ENCODE measurements at places on chromosomes 3 and 15.
A peak's percentile ranks its signal among the peaks of the same experiment; 100 is the strongest.

GRCh38 chr3:13841826-13842225 lies 38.0 kb downstream of the WNT7A start:
- DNase-seq: no peak

DNA sequence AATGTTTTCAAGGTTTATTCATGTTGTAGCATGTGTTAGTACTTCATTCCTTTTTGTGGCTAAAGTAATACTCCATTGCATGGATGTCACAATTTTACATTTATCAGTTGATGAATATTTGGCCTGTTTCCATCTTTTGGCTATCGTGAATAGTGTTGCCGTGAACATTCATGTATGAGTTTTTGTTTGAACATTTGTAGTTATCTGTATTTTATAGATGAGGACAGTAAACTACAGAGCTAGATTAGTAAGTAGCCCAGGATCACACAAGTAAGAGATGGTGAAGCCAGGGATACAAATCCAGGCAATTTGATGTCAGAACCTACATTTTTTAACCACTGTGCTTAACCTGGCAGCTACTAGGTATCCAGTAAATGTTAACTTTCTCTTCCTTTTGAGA lies 63.2 kb downstream of the ASTE1 start:
- no peak for DNase-seq

- DNase-seq: no peak
Observed at GRCh38 chr15:57236561-57237300, 139.6 kb upstream of the CGNL1 start.

DNA sequence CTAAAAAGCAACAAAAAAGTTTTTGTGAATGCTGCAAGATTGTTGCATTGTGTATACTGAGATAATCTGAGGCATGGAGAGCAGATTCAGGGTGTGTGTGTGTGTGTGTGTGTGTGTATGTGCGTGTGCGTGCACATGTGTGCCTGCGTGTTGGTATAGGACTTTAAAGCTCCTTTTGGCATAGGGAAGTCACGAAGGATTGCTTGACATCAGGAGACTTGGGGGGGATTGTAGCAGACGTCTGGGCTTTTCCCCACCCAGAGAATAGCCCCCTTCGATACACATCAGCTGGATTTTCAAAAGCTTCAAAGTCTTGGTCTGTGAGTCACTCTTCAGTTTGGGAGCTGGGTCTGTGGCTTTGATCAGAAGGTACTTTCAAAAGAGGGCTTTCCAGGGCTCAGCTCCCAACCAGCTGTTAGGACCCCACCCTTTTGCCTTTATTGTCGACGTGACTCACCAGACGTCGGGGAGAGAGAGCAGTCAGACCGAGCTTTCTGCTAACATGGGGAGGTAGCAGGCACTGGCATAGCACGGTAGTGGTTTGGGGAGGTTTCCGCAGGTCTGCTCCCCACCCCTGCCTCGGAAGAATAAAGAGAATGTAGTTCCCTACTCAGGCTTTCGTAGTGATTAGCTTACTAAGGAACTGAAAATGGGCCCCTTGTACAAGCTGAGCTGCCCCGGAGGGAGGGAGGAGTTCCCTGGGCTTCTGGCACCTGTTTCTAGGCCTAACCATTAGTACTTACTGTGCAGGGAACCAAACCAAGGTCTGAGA lies 4.7 kb downstream of the BHLHE40 start:
- no peak for DNase-seq

DNA sequence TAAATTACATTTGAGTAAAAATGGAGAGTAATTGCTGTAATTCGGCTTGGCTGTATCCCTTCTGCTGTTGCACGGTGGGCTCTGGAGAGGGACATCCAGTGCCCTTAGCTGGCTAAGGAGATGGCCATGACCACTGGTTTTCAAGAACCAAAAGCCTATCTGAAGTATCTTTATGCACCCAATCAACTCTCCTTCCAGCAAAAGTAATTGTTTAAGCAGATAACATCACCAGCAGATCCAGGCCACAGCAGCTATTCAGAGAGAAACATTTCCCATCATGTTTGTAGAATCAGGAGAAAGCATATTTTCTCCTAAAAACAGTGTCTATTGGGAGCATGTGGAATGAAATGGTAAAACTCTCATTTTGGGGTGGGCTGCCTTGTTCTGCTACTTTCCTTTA lies 514.5 kb upstream of the RGMA start:
- no peak for DNase-seq

DNA sequence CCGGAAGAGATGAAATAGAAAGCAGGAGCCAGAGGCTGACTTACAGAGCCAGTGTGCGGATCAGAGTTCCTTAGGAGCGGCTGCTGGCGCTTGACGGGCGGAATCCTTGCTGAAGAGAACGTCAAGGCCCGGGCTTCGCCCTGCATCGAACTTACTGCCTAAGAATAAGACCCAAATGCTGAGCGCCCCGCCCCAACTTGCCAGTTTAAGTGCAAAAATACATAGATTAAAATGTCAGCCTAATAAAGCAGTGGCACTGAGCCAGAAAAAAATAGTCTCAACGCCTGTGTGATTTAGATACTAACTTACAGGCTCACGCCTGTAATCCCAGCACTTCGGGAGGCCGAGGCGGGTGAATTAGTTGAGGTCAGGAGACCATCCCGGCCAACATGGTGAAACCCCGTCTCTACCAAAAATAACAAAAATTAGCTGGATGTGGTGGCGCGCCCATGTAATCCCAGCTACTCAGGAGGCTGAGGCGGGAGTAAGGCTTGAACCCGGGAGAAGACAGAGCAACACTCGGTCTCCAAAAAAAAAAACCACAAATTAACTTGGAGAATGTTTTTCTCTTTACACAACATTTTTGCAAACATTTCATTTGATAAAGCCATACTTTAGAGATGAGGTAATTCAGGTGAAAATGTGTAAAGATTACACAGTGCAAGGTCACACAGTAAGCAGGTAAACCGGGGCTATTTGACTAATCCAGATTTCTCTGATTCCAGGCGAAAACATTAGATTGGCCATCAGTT lies 1.2 kb upstream of the UBP1 start:
- no peak for DNase-seq

DNA sequence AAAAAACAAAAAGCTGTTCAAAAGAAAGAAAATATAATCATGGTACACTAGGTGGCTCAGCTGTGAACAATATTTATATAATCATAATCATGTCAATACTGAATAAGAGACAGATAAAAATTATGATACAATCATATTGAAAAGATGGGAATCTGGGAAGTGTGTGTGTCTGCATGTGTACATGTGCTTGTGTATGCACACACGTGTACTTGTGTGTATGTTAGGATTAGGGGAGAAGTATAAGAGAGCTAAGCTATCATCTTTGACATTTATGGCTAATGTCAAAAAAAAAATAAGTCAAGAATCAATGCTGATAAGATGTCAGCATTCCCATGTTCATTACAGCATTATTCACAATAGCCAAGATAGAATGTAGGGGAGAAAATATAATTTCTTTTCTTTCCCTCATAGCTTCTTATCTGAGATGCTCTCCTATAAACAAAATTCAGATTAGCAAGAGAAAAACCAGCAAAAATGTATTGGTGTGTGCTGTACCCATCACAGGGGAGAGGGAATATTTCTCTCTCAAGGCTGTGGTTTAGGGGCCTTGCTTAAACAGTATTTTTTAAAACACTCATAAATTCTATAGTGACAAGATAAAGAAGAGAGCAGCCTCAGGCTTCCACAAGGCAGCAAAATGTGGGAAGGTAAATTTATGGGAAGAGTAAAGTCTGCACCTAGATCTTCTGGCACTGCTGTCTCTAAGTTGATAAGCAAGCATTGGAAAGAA lies 63.4 kb upstream of the ITGA11 start:
- DNase-seq: no peak

- no peak for DNase-seq
Observed at GRCh38 chr15:80426316-80426715, 22.1 kb downstream of the ARNT2 start.

GRCh38 chr15:45664451-45664850 lies 29.6 kb downstream of the SQOR start:
- no peak for DNase-seq

GRCh38 chr3:195462308-195462610 lies 19.4 kb upstream of the ACAP2 start:
- DNase-seq: no peak

DNA sequence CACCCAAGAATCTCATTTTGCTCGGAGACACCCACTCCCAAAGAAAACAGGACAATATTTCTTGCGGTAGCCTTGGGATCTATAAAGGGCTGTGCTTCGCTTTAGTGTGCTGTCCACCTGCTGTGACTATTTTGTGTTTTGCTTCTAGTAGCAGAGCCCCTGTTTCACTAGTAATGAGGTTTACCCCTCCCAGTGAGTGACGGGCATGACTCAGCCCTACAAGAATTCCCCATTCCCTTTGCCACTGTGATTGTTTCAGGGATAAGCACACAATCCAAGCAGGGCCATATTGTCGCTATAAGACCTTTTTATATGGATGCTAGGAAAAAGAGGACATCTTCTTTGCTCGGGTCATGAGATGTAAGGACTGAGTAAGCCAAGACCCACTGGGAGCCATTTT lies 62.5 kb upstream of the FOXB1 start:
- DNase-seq: no peak

- DNase-seq: no peak
Observed at GRCh38 chr15:73598530-73599160, 34.5 kb downstream of the NPTN start.

GRCh38 chr3:112560721-112561483 lies 860 bp downstream of the ATG3 start:
- DNase-seq: peak; percentile 57

DNA sequence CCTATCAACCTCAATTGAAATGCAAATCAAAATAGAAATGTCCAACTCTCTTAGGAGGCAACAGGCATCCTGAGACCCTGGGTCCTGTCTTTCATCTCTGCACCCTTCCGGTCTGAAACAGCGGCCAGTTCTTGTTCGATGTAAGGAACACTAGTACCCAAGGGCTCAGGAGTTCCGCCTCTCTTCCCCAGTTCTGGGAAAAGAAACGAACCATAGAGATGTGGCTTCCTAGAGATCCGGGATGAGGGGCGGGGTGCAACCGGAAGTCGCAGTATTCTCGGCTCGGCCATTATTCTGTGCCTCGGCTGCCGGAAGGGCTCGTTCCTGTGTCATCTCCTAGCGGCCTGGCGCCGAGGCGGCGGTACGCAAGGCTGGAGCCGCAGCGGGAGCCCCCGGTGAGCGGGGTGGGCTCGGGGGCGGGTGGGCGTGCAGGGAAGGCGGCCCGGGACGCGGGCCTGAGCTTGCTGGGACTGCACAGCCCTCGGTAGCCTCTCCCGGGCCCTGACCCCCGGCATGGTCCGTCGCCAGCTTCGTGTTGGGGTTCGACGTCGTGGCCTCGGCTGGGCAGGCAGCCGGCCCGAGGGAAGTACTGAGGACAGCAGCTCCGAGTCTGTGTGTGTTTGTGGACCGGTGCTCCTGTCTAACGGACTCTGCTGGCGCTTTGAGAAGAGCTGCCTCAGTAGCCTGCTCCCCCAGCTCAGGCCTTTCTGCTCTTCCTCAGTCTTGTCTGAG lies at the start of gene ZNF197:
Gene ZNF197, plus strand, starts transcription at position 288 of the 732 bp plus-strand sequence. CDS start 4,119 bp downstream, outside the sequence.
- DNase-seq: peak; percentile 87

- no peak for DNase-seq
Observed at GRCh38 chr15:95302809-95303208, 1027.7 kb upstream of the NR2F2 start.

GRCh38 chr3:71005702-71006321 lies 577.7 kb downstream of the FOXP1 start:
- no peak for DNase-seq

- DNase-seq: no peak
Observed at GRCh38 chr15:47963265-47963664, 157.5 kb upstream of the SLC24A5 start.

DNA sequence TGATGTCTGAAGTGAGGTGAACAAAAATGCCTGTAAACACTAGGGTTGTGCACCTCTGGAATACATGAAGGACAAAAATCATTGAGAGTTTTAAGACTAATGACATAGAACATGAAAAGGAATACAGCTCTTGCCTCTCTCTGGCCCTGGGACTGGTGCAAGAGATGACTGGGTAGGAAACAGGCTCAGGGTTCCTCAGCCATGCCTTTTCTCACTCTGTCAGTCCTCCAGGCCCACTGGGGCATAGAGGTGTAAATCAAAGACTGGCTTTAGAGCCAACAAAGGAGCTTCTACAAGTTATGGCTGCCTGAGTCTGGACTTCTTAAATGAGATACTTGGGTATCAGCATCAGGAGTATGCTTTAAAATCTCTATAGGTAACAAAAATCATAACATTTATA lies 554.7 kb upstream of the KCNMB2 start:
- DNase-seq: no peak

GRCh38 chr3:14472471-14473351 lies 67.4 kb downstream of the GRIP2 start:
- peak; percentile 66 for DNase-seq

DNA sequence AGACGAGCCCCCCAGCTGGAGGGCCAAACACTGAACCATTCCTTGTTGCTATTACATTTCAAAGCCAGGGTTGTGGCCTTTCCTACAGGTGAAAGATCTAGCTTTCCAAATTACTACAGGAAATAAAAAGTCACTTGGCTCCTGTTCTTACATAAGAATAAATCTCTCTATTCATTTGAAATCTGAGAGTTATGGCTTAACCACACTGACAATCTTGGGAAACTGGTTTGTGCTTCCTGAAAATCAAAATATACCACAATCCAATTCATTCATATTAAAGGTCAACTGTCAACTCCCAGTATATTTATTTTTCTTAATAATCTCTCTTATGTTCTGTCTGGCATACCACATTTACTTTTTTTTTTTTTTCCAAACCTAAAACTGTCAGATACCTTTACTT lies 103.7 kb upstream of the LMOD3 start:
- DNase-seq: peak; percentile 83

- no peak for DNase-seq
Observed at GRCh38 chr3:81500039-81500438, 261.4 kb downstream of the GBE1 start.

GRCh38 chr3:194296454-194297263 lies 54.5 kb downstream of the CPN2 start:
- DNase-seq: peak; percentile 93

DNA sequence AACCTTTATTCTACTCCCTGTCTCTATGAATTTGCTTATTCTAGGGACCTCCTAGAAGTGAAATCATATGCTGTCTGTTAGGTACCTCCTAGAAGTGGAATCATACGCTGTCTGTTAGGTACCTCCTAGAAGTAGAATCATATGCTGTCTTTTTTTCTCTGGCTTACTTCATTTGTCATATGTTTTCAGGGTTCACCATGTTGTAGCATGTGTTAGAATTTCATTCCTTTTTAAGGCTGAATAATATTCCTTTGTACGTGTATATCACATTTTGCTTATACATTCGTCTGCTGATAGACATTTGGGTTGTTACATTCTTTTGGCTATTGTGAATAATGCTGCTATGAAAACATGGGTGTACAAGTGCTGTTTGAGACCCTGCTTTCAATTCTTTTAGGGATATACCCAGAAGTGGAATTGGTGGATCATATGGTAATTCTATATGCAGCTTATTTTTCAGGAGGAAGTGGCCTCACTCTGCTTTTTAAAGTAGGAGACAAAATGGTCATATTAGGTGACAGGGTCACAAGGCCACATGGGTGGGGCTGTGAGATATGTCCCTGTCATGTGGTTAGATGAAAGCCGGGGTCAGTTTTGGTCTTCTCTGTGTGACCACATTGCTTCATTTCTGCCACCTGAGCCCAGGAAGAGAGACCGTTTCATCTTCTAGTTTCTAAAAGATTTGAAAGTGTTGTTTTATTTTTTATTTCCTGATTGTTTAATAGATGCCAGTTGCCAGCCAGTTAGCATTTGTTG lies 76.7 kb downstream of the FLNB start:
- DNase-seq: no peak

GRCh38 chr3:25854214-25854613 lies 64.3 kb downstream of the OXSM start:
- DNase-seq: no peak

All from COLO829 (cell line).